ENCODE measurements at places on chromosomes 12 and 14.

DNA sequence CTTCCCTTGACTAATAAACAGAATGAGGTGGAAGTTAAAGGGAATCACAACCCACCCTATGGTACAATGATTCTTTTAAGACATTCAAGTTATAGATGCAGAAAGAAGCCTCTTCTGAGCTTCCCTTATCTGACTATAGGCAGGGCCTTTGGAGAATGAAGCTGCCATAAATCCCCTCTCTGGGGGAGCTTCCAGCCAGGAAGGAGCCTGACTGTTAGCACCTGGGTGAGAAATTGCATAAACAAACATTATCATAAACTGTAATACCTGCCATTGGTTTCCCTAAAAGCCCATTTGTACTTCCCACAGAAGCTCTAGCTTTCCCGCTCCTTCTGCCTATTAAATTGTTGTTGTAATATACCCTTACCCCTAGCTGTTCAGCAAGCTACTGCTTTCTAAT, 81.3 kb upstream of the RESF1 start:
- no peak for DNase-seq

DNA sequence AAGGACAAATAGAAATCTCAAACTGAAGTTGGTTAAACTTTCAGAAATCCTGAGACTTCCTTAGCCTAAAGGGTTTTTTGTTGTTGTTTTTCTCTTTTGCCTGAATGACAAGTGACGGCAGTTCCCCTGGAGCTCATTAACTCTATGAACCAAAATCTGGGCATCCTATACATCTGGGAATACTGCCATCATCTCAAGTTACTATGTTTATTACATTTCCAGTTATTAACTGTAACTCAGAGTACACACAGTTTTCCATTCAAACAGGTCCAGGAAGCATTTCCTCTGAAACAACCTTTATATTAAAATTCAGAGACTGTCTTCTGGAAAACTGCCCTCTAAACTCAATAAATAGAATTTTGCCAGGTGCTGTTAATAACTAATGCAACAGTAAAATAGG, 55.6 kb upstream of the CDKL1 start:
- no peak for DNase-seq

DNA sequence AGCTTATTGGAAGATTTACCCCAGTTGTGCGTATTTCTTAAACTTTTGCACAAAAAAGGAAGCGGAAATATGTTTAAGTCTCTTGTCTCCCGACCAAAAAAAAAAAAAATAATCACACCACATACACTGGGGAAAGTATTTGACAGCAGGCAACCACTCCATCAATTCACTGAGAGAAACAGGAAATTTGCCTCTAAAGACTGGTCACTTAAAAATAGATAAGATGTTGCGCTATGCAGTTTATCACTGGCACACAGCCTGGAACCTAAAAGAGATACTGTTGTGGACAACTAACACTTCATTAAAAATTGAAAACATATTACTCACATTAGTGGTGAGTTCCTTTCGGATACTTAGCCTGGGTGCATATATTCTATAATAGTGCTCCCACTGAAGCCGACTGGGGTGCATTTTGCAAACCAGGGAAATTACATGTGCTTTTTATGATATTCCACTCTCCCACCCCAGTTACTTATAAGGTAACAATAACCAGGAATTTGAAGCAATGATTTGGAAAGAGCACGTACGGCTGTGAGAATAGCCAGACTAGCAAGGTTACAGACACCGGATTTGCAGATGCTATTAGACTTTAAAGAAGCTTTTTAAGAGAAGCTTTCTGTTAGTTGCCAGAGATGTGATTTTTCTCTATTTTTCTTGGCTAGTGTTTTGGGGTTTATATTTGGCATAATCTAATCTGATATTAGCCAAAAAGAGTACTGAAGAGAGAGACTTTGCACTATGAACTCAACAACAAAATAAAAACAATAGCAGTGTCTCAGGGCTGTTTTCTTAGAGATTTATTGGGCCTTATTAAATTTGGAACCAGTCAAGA, 311.5 kb downstream of the NOVA1 start:
- peak; percentile 48 for DNase-seq

- no peak for DNase-seq
Observed at GRCh38 chr12:109421355-109422087, 55.6 kb downstream of the KCTD10 start.

DNA sequence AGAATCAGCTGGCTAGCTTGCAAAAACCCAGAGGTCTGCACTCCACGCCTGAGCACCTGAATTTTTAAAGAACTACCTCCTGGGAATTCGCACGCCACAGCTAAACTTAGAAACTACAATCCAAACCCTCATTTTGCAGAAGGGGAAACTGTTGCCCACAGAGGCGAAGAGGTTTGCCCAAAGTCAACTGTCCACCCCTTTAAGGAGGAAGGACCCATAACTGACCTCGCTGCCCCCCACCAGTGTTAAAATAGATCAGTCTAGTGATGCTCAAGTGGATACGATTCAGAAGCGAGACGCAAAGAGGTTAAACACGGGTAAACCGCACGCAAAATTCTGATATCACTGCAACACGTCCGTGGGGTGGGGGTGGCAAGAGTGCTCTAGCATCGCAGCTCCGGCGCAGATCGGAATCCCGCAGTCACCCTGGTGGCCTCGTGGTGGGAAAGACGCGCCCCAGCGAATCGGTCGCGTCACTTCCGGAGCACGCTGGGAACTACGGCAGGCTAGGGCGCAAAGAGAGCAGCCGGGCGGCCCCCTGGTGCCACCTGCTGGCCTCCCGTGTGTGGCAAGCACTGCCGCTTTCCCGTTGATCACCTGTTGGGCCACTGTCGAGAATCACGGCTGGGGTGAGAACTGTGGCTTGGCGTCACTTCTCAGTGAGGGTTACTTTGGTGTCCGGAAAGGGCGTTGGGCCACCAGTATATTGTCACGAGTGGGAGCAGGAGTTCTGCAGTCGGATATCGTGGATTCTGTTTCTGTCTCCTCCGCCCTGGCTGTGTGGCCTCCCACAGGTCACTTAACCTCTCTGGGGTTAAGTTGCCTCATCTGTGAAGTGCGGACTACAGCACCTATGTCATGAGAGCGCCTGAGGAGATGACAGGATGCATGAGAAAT, at the start of gene ALKBH2:
Gene ALKBH2 (minus strand): TSS at position 451 of the 897 bp plus-strand sequence. CDS start 686 bp downstream, outside the sequence.
- DNase-seq: peak; percentile 94

- DNase-seq: no peak
Observed at GRCh38 chr14:102450206-102451063, 59.1 kb downstream of the ANKRD9 start.
